ENCODE measurements at places on chromosomes 5 and 9.

GRCh38 chr9:108783326-108783725 is 72.5 kb downstream of the ACTL7B start:
- DNase-seq: no peak

- DNase-seq: no peak
Observed at GRCh38 chr5:8685704-8686103, 816.8 kb downstream of the MTRR start.

DNA sequence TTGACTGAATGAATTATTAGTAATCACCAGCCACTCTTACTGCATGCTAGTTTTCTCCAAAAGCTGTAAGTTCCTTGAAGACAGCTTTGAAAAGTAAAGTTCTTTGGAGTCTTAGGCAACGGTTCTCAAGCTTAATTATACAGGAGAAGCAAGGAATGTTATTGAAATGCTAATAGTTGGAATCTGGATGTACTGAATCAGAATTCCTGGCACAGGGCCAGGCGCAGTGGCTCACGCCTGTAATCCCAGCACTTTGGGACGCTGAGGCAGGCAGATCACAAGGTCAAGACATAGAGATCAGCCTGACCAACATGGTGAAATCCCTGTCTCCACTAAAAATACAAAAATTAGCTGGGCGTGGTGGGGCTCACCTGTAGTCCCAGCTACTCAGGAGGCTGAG is 33.4 kb downstream of the GRIA1 start:
- no peak for DNase-seq

DNA sequence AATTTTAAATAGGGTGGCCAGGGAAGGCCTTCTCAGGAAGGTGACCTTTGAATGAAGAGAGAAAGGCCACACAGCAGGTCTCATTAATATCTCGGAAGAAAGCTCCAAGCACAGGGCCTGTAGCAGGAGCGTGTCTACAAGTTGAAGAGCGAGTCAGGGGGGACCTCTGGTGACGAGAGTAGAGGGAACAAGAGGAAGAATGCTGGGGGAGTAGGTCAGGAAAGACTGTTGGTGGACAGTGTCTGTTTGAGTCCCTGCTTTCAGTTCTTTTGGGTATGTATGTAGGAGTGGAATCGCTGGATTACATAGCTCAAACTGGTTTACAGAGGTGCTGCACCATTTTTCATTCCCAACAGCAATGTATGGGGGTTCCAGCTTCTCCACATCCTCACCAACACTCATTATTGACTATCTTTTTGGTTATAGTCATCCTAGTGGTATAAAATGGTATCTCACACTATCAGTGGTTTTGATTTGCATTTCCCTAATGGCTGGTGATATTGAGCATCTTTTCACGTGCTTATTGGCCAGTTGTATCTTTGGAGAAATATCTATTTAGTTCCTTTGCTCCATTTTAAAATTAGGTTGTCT is 55.8 kb downstream of the NUP214 start:
- DNase-seq: no peak

DNA sequence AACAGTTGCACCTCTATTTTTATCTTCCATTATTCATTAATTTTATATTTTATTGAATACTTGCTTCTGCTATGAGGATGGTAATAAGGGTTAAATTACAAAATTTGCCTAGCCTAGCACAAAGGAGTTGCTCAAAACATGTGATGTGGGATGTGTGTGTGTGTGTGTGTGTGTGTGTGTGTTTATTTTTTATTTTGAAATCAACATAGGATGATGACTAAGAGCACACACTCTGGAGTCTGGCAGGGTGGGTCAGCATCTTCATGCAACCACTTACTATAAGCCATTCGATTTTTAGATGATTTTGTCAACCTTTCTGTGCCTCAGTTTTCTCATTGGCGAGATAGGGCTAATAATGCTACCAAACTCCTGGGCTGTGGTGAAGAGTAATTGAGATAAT is 57.7 kb upstream of the MAMDC2 start:
- DNase-seq: no peak

GRCh38 chr5:10538789-10539686 is 24.8 kb upstream of the ANKRD33B start:
- DNase-seq: no peak

DNA sequence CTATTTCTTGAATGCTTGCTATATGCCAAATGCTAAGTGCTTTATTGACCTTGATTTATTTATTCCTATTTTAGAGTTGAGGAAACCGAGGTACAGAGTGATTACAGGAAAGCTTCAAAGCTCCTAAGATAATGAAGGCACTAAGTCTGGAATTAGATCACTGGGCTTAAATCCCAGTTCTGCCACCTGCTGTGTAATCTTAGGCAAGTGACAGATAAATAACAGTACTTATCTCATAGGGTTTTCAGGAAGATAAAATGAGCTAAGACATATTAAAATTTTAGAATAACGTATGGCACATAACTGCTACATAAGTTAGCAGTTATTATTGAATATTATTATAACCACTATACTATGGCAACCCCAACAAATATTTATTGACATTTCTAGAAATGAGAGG is 843.8 kb downstream of the DTWD2 start:
- no peak for DNase-seq

DNA sequence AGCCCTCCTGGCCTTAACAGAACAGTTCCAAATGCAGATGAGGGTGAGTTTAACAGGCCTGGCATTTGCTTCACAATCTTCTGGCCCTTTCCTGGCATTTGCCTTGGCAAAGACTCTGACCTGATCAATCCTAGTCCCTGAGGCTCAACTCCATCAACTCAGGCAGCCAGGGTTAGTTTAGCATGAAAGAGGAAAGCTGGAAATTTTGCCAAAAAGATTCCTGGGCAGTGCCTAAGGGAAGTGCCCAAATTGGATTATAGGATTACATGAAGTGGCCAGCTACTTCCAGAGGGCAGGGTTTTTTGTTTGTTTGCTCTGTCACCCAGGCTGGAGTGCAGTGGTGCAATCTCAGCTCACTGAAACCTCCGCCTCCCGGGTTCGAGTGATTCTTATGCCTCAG is 36.8 kb downstream of the PCDHAC2 start:
- no peak for DNase-seq

DNA sequence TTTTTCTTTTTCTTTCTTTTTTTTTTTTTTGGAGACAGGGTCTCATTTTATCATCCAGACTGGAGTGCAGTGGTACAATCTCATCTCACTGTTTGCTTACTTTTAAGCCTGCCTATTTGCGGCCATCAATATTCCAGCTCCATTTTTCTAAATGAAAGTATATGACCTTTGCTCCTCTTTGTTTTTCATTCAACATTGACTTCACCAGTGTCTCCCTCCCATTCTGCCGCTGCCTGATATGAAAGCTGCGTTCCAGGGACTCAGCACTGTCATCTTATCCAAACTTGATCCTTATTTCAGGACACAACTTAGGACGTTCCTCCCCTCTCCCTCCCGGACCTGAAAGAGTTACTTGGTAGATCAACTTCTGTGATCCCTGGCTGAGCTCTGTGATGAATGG is 73.6 kb downstream of the LRRC70 start:
- DNase-seq: no peak

DNA sequence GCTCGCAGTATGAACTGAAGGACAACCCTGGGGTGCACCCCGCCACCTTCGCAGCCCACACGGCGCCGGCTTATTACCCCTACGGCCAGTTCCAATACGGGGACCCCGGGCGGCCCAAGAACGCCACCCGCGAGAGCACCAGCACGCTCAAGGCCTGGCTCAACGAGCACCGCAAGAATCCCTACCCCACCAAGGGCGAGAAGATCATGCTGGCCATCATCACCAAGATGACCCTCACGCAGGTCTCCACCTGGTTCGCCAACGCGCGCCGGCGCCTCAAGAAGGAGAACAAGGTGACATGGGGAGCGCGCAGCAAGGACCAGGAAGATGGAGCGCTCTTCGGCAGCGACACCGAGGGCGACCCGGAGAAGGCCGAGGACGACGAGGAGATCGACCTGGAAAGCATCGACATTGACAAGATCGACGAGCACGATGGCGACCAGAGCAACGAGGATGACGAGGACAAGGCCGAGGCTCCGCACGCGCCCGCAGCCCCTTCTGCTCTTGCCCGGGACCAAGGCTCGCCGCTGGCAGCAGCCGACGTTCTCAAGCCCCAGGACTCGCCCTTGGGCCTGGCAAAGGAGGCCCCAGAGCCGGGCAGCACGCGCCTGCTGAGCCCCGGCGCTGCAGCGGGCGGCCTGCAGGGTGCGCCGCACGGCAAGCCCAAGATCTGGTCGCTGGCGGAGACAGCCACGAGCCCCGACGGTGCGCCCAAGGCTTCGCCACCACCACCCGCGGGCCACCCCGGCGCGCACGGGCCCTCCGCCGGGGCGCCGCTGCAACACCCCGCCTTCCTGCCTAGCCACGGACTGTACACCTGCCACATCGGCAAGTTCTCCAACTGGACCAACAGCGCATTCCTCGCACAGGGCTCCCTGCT is 3.8 kb downstream of the IRX1 start:
- DNase-seq: no peak

- no peak for DNase-seq
Observed at GRCh38 chr5:29894668-29895067, 1298.8 kb upstream of the CDH6 start.

DNA sequence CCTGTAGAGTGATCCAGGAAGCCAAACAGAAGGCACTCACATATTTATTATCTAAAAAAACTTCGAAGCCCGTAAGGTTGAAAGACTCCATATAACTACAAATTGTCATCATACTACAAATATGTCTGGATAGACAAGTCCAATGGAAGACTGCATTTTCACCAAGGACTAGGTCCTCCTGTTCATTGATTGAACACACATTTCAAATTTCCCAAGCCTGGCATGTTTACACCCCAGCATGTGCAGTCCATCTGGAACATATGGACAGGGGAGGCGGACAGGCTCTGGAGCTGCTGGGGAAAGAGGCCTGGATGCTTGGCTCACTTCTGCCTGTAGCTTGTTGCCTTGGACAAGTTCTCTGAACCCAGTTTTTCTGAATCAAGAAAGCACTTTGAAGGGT is 378.7 kb downstream of the ENC1 start:
- no peak for DNase-seq

DNA sequence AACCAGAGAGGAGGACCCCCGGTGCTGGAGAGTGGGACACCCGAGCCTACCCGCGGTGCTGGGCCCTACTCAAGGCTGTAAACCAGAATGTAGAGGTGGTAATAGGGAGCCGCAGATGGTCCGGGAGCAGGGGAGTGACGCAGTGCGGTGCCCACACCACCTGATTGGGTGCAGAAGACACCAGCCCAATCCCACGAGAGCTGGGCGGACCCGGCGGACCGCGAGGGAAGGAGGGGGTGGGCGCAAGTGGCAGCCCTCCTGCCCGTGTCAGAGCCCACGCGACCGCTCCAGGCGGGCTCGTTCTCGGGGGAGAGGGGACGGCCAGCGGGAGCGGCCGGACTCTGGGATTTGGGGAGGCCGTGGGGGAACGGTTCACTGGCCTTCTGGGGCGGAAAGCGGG is 71.2 kb downstream of the C9orf50 start:
- DNase-seq: no peak

GRCh38 chr9:34994900-34995669 is 5.5 kb downstream of the DNAJB5 start:
- DNase-seq: no peak

DNA sequence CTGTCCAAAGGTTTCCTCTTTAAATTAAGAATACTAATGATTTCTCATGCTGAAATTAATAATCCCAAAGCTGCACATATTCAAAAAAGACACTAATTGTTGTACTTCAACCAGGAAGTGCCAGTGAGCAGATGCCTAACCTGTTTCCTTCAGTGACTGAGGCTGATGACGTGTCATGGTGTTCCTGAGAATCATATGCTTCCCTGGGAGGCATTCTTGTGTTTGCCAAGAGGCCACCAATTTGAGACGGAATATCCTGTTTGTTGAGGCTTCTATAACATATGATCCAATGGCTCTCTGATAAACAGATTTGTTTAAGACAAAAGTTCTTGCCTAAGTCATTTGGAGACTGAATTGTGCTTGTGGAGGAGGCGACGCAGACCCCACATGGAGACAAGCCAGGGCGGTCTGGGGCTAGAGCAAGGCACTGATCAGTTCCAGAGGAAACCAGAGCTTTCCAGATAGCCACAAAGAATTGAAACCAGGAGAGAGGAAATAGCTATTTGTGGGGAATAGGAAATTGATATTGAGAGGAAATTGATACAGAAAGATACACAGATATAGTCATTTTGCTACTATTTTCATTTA is 66.4 kb upstream of the ZNF608 start:
- DNase-seq: no peak

DNA sequence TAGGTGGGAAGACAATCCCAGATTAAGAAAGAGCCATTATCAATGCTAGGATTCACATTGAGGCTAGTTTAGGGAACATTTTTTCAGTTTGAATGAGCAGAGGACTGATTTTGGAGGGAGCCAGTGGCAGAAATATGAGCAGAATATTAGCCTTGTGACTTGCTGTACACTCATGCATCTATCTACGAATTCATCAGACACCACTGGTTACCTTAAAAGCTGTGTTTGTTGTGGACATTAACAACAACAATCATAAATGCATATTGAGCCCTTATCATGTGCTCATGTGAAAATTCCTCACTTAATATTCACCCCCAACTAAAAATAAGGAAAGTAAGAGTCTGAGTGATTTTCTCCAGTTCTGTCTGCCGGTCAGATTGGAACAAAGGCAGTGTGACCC is 9.9 kb upstream of the SH3TC2 start:
- no peak for DNase-seq

GRCh38 chr9:71213633-71214032 is 92.2 kb upstream of the TRPM3 start:
- no peak for DNase-seq

DNA sequence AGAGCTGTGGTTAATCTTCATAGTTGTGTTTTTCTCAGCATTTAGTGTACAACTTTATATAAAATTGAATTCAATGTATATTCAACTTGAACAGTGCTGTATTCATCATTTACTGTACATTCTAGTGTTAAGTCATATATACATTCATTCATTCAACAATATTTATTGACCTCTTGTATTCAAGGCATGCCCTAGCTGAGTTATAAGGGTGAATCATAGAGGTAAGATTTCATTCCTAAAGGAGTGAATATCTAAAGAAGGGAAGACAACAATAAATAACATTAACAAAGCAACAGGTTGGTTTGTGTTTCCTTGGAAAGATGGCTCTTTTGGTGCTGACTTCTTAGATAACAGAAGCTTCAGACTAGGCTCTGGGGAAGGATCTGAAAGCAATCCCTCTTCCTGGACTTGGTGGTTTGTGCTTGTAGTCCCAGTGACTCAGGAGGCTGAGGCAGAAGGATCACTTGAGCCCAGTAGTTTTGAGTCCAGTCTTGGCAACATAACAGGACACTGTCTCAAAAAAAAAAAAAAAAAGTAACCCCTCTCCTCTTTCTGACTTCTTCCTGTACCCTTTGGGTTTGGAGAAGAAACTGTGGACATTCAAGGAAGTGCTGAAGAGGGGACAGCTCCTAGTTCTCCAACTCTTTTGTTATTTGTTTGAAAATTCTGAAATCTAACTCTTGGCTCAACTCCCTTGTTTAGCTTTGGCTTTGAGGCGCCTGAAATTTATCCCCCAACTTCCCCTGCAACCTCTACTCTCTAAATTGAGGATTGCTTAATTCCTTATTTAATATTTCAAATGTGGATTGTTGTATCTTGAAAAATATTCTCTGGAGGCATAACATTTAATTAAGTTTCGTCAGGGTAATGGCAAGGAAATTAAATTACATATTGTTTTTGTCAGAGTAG is 80.2 kb downstream of the OSTF1 start:
- no peak for DNase-seq
